NCI-H2227 treated with DMSO at 0.1 percent for 48 hours (cell line): ENCODE measurements at places on chromosomes 1 and 21.
A peak's percentile ranks its signal among the peaks of the same experiment; 100 is the strongest.

GRCh38 chr21:39312112-39313041 lies 1.1 kb downstream of the BRWD1 start:
- DNase-seq, result peak; percentile 95

- DNase-seq, result no peak
Observed at GRCh38 chr1:108120163-108120562, 80.0 kb downstream of the SLC25A24 start.

DNA sequence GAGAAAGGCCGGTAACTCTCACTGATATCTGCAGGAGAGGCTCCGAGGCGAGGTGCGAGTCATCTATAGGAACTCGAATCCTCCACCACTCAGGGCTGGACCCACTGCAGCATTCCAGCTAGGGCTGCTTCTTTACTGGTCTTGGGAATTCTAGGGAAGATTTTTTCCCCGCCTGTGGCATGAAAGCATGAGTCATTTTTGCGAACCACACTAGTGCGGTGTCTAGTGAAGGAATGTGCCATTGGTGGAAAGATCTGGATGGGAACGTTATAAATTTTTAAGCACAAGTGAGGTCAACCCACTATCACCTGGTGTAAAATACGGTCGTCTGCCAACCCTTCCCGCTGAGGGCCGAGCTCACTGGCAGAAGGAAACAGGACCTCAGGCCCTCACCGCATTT lies 49.7 kb downstream of the SYF2 start:
- no peak for DNase-seq

DNA sequence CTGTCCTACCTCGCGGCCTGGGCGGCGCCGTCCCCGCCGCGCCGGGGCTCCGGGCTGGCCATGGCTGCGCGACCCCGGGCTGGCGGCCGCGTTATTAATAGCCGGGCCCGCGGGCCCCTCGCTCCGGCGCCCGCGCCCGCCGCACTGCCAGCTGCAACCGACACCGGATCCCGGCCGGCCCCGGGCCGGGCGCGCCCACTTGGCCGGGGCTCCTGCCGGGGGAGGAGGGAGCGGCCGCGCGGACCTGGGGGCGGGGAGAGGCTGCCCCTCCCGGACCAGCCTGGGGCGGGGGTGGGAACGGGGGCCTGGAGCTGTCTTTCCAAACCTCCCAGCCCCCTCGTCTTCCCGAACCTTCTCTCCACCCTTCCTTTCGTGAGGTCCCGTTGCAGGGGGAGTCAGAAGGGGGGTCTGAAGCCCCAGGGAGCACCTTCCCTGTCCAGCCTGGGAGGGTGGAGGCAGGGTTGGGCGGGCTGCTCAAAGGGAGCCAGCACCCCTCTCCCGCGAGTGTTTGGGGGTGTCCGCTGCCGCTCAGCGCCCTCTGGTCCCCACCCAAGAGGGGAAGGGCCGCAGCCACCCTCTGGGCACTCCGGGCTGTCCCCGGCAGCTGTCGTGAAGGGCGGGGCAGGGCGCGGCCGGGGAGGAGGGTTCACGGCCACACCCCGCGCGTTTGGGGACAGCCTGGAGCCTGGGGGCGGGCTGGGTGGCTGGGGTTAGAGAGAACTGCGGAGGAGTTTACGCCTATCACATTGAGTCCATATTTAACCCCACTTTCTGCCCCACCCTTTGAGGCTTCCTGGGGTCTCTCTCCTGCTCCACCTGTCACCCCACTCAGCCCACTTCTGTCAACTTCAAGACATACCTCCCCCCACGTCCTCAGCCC lies at the start of gene SYNC:
Gene SYNC (minus strand): TSS at position 172 of the 880 bp plus-strand sequence. CDS start 110 bp downstream, at position 62.
- no peak for DNase-seq

GRCh38 chr1:182101415-182102042 lies 40.0 kb upstream of the ZNF648 start:
- DNase-seq, result peak; percentile 39

GRCh38 chr1:241964550-241965282 lies 7.1 kb downstream of the BECN2 start:
- DNase-seq, result no peak

DNA sequence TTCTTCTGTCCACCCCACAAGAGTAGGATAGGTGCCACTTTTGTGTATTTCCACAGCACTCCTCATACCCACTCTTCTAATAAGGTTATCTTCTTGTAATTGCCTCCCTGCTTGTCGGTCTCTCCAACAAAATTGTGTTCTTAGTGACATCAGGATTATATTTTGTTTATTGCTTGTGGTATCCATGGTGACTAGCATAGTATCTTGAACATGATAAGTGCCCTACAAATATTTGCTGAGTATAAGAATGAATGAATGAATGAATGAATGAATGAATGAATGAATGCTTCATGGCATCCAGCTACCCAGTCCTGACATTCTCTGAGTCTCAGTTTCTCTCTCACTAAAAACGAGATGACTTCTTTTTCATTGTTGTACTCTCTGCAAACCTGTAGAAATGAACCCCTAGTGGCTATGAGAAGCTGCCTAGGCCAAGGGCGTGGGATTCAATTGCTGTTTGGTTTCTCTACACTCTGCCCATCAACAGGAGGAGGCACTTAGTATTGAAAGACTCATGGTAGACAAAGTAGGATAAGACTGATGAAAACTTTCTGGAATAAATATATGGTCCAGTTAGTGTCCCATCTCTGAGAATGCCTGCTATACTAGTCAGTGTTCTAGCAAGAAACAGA lies 121.0 kb downstream of the TMEM53 start:
- no peak for DNase-seq

GRCh38 chr1:159532922-159533321 lies 2.9 kb downstream of the OR10J5 start:
- DNase-seq, result no peak

- no peak for DNase-seq
Observed at GRCh38 chr1:47224676-47225399, 7.2 kb downstream of the TAL1 start.

GRCh38 chr1:233654658-233655280 lies 40.9 kb downstream of the KCNK1 start:
- DNase-seq, result no peak

DNA sequence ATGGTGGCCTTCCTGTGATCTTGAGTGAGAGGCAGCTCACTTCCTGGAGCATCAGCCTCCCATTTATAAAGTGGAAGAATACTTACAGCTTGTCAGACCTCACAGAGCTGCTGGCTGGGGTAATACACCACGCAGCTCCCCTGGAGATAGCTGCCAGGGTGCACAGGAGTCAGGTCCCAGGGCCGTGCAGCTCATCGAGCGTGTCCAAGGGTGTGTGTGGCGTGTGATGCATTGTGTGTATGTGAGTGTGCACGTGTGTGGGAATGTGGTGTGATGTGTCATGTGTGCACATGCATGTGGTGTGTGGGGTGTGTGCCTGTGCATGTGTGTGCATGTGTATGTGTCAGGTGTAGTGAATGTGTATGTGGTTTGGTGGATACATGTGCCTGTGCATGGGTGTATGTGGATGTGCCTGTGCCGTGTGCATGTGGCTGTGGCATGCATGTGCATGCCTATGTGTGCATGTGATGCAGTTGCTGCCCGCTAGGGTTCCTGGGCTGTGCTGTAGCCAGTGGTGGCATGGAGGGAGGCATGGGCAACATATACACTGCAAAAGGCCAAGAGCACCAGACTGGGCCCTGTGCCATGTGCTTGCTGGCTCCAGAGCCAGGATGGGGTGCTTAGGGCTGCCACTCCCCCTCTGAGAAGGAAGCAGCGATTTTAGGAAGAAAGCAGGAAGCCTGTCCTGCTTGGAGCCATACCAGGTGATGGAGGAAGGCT lies 24.6 kb downstream of the WNT3A start:
- DNase-seq, result no peak

- DNase-seq, result no peak
Observed at GRCh38 chr1:101059945-101060542, 34.5 kb upstream of the DPH5 start.

DNA sequence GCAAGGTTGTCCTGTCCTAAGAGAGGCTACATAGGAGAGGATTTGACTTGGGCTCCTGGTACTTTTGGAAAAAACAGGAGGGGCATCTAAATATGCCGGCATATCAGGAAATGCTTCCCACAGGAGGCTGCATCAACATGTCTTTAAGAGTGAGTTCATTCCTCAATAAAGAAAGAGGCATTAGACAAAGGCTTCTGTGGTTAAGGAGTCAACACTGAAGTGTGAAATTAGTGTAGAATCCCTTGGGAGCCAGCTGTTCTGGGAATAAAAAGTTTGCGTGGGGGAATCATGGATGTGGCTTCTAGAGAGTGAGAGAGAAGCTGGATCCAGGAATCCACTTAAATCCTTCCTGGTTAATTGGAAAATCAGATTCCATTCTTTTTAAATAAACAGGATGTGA lies 69.5 kb downstream of the DNM3 start:
- no peak for DNase-seq

DNA sequence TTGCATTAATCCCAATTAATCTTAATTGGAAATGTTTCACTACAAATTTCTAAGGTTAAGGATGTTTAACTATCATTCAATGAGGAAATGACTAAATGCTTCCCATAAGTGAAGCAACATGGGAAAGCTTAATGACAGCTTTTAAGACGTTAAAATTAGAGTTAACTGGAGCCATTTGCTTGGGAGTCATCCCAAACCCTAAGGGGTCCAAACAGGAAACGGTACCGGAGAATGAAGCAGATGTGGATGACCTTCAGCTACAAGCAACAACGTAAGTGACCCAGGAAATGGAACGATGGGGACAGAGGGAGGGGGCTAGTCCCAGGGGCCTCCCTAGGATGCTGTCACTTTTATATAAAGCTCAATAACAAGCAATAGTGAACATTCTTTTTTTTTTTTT lies 62.2 kb downstream of the CAPZB start:
- no peak for DNase-seq

DNA sequence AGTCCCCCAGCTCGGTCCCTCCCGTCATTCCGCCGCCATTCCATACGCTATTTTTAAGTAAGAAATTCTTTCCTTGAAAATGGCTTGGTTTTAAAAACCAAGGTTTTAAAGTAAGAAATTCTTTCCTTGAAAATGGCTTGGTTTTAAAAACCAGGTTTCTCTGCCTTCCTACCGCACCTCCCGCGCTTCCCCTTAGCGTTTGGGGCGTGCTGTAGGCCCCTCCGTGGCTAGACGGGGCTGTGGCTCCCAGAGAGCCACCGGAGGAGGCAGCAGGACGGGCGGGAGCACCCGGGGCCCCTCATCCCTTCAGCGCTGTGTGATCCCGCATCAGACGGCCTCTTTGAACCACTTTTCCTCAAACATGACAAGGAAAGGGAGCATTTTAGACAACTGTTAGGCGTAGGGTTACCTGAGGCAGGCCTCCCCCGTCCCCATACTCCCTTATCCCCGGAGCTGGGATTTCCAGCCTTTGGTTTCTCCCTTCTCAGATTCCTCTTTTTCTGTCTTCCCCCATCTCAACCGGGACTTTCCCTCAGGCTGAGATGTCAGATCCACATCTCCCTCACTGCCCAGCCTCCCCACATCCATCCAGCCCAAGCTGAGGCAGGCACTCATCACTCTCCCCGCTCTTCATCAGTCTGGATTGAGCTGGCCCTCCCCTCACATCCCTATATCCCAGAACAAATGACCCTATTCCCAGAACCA lies 541 bp upstream of the CD58 start:
- DNase-seq, result no peak

DNA sequence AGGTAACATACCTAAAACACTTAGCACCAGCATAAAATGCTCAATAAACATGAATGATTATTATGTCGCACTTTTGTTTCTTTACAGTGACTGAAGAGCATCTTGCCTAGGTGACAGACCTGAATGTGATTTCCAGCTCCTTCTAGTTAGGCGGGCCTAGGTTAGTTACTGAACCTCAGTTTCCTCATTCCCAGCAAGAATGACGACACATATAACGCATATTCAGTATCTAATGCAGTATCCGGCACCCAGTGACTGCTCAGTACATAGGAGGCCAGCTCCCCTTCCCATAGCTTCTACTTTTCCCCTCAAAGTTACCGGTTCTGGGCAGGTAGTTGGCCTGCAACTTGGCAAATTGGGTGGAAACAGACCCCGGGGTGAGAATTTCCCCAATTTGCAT lies 763 bp downstream of the AUNIP start:
- no peak for DNase-seq

DNA sequence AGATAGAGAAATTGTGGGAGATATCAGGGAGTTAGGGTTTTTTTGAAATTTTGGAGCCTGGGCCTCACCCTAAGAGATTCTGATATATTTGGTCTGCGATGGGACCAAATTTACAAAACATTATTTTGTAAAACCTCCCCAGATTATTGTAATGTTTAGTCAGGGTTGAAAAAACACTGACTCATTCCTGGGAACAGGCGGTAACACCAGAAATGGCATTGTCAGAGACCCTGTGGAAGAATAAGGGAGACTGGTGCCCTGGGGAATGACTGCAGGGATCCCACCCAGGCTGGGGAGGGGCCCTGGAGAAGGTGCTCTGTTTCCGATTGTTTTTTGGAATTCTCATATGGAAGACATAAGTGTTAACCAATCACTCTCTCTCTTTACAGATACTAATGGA lies 13.1 kb upstream of the STRIP1 start:
- no peak for DNase-seq

- DNase-seq, result no peak
Observed at GRCh38 chr1:6953216-6953615, 168.0 kb downstream of the CAMTA1 start.

GRCh38 chr1:242019018-242019417 lies 20.1 kb upstream of the MAP1LC3C start:
- DNase-seq, result no peak

- no peak for DNase-seq
Observed at GRCh38 chr1:1901641-1902294, 10.9 kb upstream of the GNB1 start.

DNA sequence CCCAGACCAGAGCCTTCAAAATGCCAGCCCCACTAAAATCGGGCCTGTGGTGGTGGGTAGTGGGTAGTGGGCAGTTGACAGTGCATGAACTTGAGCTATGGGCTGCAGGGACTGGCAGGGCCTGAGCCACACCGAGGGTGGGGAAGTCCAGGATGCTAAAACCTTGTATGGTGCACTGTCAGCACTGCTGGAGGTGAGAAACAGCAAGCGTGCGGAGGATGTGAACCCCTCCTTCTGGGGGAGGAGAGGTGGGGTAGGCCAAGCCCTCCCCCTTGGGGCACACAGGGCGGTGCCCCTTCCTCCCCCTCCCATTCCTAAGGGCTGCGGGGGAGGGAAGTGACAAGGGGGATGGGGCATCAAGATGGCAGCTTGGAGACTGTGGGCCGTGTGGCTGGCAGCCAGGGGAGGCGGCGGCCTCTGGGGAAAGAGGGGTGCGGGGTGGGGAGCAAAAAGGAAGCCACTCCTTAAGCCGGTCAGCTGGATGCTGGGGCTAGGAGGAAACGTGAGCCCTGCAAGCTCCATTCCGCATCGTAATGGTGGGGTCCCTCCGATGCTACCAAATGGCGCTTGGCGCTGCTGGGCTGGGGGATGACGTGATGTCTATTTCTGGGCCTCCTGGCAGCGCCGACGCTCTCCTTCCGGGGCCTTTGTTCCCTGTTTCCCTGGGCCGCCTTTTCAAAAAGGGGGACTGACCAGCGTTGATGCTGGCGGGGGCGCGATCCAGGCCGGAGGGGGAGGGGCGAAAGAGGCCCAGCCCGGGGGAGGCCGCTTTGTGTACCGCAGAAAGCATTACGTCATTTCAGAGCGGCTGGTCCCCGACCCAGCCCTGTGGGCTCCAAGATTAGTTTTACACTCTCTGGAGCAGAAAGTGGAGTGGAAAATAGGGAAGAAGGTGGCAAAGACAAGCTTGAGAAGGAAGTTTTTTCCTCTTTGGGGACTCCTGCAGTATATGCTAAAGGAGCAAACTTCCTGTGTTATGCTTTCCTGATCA lies 809 bp downstream of the SYT11 start:
- peak; percentile 91 for DNase-seq

GRCh38 chr21:45466330-45467220 lies 61.6 kb downstream of the COL18A1 start:
- no peak for DNase-seq

- DNase-seq, result no peak
Observed at GRCh38 chr1:54609301-54609921, 13.9 kb downstream of the FAM151A start.

- no peak for DNase-seq
Observed at GRCh38 chr1:10432910-10433700, 2.9 kb downstream of the CENPS start.
